Activated T-cell treated with anti-CD3 and anti-CD28 coated beads, Interleukin-2, amount 50 U/mL, for 48 hours (primary cell): ENCODE measurements at places on chromosomes 7 and 10.

DNA sequence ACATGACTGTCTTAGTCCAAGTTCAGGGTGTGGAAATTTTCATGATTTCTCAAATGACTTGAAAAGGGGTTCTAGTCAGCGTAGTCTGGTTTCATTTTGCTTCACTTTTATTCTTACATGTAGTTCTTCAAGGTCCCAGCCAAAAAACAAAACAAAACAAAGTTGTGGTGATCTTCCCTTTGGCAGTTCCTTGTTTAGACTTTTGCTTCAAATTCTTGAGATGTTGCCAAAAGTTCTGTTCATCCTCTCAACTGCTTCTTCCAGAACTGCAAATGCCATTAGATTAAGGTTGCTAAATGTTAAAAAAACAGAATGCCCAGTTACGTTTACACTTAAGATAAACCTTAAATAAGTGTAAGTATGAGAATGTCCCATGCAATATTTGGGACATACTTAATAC, 370.8 kb upstream of the LRRTM3 start:
- no peak for DNase-seq

GRCh38 chr10:130050721-130051120, 59.9 kb downstream of the C10orf143 start:
- DNase-seq, result no peak

DNA sequence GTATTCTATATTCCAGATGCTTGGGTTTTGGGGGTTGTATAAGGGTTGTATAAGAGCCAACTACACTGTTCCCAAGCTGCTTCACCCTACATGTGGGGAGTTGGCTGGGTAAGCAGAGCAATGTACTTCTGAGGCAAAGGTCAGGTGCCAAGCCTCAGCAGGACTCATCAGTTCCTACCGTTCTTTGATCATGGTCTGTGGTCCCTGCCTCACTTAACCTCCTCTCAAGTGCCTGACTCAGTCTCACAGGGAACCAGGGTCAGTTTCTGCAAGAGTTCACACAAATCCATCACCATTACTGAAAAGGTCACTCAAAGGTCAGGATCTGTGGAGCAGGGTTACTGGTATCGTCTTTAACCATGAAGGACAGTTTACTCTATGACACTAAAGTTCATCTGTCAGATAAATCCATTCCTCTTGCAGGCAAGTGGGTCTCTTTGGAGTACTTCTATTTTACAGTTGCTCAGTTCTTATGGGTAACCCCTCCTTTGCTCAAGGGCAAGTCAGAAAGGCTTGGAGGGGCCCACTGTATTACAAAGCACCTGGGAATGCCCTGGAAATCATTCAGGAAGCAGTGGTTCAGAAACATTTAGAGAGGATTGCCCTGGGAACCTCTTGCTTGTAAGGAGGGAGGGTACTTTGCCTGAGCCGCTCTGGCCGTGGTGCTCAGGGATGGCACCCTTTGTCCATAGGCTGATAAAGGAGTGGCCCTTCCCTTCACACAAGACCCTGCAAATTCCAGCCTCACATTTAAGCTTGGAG, 184.3 kb upstream of the CDCA7L start:
- DNase-seq, result no peak

DNA sequence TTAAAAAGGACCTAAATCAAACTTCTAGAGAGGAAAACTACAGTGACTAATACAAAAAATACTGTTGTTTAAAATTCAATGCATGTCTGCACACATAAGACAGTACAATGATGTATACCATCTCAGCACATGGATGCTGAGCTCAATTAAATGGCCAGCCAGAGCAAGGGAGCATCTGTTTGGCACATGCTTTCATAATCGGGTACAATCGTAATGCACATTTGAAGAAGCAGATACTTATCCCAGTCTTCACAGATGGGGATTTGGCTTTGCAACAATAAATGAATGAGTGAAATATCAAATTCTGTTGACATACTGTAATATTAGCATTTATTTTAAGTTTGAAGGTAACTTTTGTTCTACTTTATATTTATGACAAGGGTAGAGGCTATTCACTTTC, 187.8 kb downstream of the CRPPA start:
- no peak for DNase-seq

- no peak for DNase-seq
These were observed 63.5 kb downstream of the CALD1 start for GRCh38 chr7:134842886-134843430.

- DNase-seq, result peak; percentile 64
These were observed 14.6 kb downstream of the CHST12 start for GRCh38 chr7:2417981-2418481.

GRCh38 chr10:86053675-86054074, 312.9 kb downstream of the GRID1 start:
- DNase-seq, result no peak

- DNase-seq, result no peak
These were observed 16.3 kb downstream of the VSTM4 start for GRCh38 chr10:49099046-49099445.

- no peak for DNase-seq
These were observed 116.0 kb upstream of the PFKP start for GRCh38 chr10:2951235-2951835.

GRCh38 chr7:1847260-1848001, 177.4 kb downstream of the ELFN1 start:
- no peak for DNase-seq

GRCh38 chr7:128708824-128709223, 30.3 kb upstream of the CALU start:
- DNase-seq, result no peak

DNA sequence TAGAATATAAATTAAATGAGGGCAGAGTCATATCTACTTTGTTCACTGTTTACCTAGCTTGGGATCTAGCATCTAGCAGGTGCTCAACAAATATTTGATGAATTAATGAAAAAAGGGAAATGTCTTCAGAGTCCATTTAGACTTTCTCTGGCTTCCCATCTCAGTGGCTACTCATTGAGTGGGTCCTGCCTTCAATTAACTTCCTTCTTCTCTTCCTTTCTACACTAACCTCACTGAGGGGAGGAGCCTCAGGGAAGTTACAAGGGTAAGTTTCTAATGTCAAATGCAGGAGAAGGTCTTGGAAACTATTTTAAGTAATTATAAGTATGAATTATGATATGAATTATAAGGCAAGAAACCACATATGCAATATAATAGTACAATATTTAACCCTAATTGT, 28.2 kb upstream of the MPP7 start:
- DNase-seq, result no peak

- no peak for DNase-seq
These were observed 11.8 kb downstream of the EPHA1 start for GRCh38 chr7:143396625-143397556.

DNA sequence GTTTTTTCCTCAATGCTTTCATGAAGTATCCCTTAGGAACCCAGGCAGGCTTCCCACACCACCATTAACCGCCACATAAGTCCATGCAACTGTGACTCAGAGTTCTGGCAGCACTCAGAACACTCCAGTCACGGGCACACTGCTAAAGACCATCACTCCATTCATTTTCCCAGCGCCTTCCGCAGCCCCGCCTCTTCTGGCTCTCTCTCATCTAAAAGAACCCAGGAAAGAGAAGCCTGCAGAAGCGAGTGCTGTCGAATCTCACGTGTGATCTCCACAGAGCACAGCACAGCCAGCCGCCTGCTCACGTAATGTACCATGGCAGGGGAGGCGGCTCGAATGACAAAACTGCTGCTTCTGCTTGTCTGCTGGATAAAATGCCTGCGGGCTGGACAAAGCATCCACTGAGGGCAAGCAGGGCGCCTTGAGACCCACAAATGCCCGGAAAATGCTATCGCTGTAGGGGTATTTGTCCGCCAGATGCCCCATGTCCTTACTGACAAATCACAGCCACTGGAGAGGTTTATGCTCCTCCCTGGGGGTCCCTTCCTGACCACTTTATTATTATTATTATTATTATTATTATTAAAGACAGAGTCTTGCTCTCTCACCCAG, 1.8 kb downstream of the PSMG3 start:
- DNase-seq, result no peak

- no peak for DNase-seq
These were observed 4.8 kb upstream of the KCNIP2 start for GRCh38 chr10:101848408-101848807.

- DNase-seq, result peak; percentile 70
These were observed 153.6 kb downstream of the CELF2 start for GRCh38 chr10:11170993-11171851.

DNA sequence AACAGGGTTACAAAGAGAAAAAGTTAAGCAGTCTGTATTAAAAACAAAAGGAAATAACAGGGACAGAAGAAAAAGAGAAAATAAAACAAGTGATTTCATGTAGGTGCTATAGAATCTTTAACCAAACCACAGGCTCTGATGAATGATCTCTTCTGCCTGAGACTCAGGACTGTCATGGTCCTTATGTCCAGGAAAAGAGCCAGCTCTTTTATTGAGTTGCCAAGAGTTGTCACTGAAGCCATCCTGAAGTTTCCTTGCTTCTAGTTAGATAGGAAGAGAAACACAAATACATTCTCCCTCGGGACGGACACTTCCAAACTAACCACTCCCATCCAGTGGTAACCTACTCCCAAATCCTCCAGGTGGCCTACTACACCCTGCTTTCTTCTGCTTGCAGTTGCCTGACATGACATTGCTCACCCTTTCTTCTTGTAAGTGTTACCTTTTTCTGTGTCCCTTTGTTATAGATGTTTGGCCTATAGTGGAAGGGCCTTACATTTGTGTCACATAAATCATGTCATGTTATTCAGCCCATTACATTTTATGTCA, 346.7 kb downstream of the NRG3 start:
- DNase-seq, result no peak

DNA sequence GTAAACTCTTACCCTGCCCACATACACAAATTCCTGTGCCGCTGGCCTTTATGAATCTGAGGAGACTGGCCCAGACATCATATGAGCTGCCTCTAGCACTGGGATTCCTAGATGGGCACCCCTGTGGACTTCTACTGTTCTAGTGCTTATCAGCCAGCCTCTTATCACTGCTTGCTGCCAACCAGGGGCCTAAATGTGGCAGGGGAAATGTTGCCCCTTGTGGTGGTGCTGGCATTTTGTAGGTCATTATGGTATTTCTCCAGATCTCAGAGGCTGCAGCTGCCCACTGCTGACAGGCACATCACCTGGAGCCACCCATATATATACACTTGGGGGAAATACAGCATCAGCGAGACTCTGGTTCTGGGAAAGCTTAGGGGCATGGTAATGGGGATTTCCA, 5.4 kb downstream of the SFR1 start:
- DNase-seq, result peak; percentile 26

- DNase-seq, result no peak
These were observed 1.1 kb upstream of the EIF4H start for GRCh38 chr7:74173074-74173473.

DNA sequence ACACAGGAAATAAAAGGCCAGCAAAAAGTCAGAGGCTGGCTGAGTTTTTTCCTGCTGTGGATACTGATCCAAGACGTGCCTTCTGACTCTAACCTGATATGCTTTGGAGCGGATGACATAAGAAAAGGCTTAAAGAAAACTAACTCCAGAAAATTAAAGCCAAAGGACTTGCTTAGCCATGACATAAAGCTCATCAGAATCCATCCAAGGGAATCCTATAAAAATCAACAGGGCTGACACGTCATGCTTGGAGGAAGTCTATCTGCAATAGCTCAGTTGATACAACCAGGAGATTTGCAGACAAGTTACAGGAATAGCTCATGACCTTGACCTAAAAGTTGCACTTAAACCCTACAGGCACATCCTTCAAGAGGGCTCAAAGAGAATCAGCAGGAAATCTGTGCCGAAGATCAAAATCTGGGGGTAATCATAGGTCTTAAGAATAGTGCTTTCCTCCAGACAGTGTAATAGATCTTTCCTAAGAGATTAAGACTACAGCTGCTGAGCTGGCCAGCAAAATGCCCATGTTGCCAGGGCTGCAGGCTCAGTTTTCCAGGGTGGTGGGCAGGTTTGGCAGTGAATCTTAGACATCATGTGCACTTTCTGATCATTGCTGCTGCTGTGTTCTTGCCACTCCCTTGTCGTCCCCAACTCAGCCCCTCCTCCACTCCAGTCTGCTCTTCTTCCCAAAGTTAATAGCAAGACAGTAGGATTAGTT, 111.5 kb upstream of the SVIL start:
- DNase-seq, result no peak

DNA sequence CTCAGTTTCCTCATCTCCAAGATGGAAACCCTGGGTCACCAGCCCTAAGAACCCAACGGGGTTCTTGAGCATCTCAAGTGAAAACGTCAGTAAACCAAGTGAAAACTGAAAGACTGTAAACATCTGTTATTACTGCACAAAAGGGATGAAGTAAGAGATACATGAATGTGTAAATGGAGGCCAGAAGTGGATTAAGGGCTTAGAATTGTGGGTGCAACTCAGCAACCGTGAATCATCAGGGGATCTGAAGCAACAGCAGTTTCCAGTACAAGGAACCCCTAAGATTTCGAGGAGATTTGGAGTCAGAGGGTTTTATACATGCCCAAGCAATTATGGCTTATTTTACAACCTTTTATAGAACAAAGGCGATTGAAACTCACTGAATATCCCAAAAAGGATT, 95.7 kb upstream of the SVIL start:
- DNase-seq, result no peak

DNA sequence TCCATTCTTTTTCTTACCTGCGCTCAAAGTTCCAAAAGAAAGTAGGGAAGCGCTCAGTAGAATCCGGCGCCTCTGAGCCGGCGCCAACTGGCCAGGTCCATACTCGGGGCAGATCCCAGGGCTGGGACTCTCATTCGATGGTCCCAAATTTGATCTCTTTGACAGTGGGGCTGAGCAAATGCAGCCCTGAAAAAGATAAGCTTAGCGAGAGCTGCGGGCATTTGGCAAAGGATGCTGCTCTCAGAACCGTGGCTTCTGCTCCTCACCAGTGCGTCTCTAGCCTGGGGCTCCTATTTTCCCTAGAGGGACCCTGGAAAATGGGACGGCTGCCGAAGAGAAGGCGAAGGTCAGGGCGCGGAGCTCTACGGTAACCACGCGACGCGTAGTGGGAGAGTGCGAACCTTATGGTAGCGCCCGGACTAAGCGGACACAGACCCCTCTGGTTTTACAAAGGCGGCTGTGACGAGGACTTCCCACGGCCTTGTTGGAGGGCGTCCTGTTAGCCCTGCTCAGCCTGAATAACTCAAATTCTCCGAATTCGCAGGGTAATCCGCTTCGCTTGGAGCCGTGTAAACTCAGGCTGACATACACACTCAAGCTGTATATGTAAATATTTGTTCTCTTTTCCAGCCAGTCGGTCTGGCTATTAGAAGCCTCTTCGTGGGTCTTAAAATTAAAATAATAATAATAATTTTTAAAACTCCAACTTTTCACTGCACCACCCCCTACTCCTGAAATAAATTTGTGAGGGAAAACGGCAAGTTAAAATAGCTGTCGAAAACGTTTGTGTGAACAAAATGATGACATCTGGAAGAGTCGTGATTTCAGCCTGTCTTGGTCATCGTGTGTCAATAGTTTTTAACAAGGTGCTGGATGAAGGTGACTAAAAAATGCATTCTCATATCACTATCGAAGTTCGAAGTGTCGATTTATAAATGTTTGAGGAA, 869 bp upstream of the TBX20 start:
- DNase-seq, result no peak
